ENCODE measurements at places on chromosomes 16 and 17. TPM values are rescaled to one million over a fixed set of nuclear protein-coding genes. Genes with fewer than 3 reads are reported as not detected.

The ABCC11 gene
- total RNA-seq = not detected

The TNFRSF13B gene
- total RNA-seq = not detected

The MNT gene
- 3.5 TPM for total RNA-seq

The CRYM gene
- 0.14 TPM for total RNA-seq

DNA sequence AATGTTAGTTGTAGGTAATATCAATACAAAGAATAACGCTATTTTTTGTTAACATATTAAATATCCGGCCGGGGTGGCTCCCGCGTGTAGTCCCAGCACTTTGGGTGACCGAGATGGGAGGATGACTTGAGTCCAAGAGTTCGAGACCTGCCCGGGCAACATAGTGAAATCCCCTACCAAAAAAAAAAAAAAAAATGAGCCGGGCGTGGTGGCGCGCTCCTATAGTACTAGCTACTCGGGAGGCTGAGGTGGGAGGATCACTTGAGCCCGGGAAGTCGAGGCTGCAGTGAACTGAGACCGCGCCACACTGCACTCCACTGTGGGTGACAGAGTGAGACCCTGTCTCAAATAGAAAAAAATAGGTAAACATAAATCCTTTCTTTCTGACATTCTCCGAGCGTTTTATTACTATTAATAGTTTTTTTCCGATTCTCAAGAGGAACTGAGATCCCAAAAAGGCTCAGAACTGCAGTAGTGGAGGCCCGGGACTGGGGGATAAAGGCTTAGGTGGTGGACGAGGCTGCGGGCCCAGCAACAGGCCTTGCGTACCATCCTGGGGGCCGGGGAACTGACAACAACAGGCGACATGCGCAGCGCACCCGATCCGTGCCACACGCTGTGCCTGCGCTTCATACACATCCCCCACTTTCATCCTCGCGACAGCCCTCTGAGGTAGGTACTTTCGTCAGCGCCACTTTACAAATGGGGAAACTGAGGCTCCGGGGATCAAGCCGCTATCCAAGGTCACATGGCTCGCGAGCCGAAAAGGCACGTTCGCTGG, 919 bp downstream of the N4BP1 start:
- DNase-seq = no peak

GRCh38 chr17:78176548-78177025, 8.2 kb downstream of the SYNGR2 start:
- no peak for DNase-seq

- no peak for DNase-seq
These were observed 197.8 kb upstream of the CHMP6 start for GRCh38 chr17:80793851-80794267.

GRCh38 chr16:1154291-1154886, 1.5 kb downstream of the CACNA1H start:
- DNase-seq = no peak

- DNase-seq = no peak
These were observed 37.9 kb downstream of the GSG1L start for GRCh38 chr16:28025631-28026030.

GRCh38 chr17:75516619-75517296, 430 bp downstream of the TSEN54 start:
- DNase-seq = no peak
